MV-4-11 (cell line): ENCODE measurements at places on chromosomes 3 and 15.

GRCh38 chr3:136075218-136075808, 109.8 kb downstream of the PPP2R3A start:
- peak; percentile 65 for DNase-seq

DNA sequence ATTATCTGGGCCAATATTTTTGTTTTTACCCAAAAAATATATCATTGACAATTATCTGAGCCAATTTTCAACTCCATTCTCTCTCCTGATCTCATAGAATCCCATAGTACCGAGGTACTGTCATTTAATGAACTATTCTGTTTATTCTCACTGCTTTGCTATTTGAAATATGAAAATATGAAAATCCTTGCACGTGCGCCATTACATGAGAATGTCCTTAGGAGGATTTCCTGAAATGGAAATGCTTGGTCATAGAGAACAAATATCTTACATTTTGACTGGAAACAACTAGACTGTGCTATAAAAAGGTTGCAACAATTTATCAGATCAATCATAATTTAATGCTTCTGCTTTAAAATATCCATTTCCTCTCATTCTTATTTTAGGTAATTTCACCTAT, 18.3 kb downstream of the FRMD4B start:
- no peak for DNase-seq

GRCh38 chr3:3372210-3372777, 192.8 kb upstream of the CRBN start:
- no peak for DNase-seq

GRCh38 chr15:66630801-66631351, 65.1 kb upstream of the LCTL start:
- no peak for DNase-seq

DNA sequence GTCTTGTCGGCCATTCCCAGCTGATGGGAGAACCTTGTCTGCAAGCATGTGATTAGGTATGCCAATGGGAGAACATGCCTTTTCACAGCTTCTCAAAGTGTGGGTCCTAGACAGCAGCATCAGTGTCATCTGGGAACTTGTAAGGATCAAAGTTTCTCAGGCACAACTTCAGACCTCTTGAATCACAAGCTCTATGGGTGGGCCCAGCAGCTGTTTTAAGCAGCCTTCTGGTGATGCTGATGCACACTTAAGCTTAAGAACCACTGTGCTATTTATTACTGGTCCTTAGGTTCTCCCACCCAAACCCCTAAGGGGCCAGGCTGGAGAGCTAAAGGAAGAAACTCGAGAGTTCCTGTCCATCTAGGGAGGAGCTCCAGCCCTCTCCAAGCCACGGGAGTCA, 453.9 kb upstream of the PROK2 start:
- DNase-seq, result no peak

GRCh38 chr3:58638591-58638990, 28.0 kb downstream of the FAM3D start:
- no peak for DNase-seq

GRCh38 chr3:118530350-118530922, 504.2 kb downstream of the IGSF11 start:
- DNase-seq, result no peak

- no peak for DNase-seq
These were observed 37.2 kb upstream of the TMEM115 start for GRCh38 chr3:50396502-50396901.

DNA sequence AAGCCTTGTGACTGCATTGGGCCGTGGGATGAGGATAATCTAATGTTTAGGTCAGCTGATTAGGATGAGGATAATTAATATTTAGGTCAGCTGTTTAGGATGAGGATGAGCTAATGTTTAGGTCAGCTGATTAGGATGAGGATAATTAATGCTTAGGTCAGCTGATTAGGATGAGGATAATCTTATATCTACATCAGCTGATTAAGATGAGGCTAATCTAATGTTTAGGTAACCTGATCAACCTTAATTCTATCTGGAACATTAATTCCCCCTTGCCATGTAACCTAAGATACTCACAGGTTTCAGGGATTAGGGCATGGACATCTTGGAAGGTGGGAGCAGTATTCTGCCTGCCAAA, 362.8 kb downstream of the ULK4 start:
- DNase-seq, result no peak

- no peak for DNase-seq
These were observed 35.7 kb upstream of the NECTIN3 start for GRCh38 chr3:111035902-111036301.

GRCh38 chr15:99726333-99726732, 6.9 kb downstream of the LYSMD4 start:
- DNase-seq, result no peak

- peak; percentile 73 for DNase-seq
These were observed 131.0 kb upstream of the TPRG1 start for GRCh38 chr3:189040656-189041335.

- no peak for DNase-seq
These were observed 618.7 kb downstream of the SI start for GRCh38 chr3:164459521-164460151.

GRCh38 chr3:156594219-156594683, 39.3 kb upstream of the SSR3 start:
- no peak for DNase-seq

- DNase-seq, result peak; percentile 73
These were observed 3.4 kb downstream of the PIGB start for GRCh38 chr15:55322467-55322866.

- no peak for DNase-seq
These were observed 10.1 kb downstream of the SEMA3F start for GRCh38 chr3:50164984-50165909.

- DNase-seq, result no peak
These were observed 364.6 kb upstream of the EPHA6 start for GRCh38 chr3:96449803-96450202.

DNA sequence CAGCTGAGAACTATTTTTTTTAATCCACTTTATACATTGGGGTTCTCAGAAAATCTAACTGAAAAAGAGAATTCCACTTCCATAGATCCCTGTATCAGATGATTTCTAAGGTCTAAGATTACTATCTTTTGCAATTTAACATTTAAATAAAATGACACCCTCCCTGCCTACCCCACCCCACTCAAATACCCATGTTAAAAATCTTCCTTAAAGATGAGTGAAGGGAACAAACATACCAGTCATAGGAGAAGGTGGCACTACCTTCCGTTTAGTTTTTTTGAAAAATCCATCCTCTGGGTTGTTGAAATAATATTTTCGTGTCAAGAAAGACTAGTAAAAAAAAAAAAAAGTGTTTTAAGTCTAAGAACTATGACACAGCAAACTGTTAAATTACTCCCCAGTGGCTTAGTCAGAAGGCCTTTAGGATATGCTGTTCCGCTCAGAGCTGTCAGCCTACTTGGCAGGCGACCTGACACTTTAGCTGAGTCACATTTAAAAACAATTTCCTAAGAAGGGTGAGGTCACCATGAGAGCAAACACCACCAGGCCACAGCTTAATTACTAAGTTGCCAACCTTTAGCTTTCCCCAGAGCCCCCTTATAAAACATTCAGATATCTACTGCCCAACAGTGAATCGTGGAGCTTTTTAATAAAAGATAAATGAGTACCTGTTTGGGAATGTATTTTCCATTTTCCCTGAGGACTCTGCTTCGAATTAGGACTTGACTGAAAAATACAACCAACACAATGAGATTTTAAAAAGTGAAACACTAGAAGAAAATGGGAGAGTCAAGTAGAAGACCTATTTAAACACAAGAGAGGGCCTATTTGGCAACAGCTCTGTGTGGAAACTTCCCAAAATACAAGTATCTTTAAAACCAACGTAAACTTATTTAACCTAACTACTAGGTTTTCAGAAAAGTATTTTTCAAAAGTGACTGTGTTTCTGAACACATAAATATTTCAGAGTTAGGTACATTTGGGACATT, 9.6 kb downstream of the EMC3 start:
- DNase-seq, result peak; percentile 97

DNA sequence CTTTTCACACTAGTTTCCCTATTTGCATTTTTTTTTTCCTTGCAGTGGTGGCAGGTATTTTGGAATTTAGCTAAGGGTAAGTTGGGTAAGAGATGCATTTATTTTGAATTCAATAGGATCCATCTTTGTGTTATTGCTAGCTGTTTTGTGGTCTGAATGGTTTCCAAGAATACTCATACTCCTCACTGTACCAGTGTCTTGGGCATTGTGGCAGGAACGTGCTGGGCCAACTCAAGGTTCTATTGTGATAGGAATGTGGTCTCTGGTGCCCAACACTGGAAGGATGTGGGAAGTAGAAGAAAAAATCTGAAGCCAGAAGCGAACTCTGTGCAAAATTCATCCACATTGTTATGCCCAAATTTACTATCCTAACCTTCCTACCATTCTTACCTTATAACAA, 135.6 kb downstream of the RBMS3 start:
- DNase-seq, result no peak

DNA sequence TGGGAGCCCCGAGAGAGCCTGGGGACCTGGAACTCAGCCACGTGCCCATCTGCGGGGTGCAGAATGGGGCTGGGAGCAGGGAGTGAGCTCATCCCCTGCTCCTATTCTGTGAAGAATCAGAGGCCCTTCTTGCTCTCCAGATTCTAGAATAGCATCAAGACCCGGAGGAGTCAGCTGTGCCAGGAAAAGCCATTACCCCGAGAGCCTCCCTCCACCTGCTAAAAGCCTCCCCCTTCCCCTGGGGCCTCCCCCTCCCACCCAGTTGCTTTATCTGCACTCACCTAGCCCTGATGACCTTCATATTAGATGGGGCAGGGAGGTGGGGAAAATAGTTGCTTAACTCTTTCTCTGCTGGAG, 23.1 kb downstream of the CCDC33 start:
- DNase-seq, result no peak

- DNase-seq, result no peak
These were observed 61.4 kb downstream of the SMAD6 start for GRCh38 chr15:66763186-66764071.

- DNase-seq, result no peak
These were observed 108.5 kb upstream of the EPHA6 start for GRCh38 chr3:96705895-96706294.

DNA sequence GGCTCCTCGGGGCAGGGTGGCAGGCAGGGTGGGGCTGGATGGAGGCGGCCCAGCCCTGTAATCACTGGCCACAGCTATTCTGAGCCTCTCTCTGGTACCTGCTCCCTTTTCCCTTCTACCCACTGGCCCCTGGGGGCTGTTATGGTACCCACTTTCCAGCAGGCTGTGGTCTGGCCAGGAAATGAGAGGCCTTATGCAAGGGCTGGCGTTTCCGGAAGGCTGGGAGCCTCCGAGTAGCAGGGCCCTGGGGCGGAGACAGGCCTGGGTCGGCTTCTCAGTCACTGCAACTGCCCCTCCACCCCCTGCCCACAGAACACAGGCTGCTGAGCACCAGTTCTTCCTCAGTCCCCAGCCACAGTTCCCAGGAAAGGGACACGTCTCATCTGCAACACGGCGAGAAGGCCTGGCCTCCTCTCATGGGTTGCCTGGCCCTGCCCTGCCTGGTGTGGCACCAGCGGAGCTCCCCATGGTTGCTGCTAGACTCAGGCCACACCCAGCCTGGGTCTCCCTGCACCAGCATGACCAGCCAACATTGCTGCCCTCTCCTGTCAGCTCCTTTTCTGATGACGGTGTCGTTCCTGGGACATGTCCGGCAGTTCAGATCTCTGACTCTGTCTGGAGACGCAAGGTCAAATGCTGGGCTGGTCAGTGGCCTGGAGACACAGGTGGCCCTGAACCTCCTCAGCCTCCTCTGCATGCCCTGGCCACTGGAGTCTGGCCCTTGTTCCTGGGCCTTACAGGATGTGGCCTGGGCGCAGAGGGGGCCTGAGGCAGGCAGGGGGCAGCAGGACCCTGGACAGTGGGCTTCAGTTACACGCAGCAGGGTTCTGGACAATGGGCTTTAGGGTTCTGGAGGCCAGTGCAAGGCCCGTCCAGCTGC, 6.5 kb downstream of the CHST13 start:
- peak; percentile 98 for DNase-seq

DNA sequence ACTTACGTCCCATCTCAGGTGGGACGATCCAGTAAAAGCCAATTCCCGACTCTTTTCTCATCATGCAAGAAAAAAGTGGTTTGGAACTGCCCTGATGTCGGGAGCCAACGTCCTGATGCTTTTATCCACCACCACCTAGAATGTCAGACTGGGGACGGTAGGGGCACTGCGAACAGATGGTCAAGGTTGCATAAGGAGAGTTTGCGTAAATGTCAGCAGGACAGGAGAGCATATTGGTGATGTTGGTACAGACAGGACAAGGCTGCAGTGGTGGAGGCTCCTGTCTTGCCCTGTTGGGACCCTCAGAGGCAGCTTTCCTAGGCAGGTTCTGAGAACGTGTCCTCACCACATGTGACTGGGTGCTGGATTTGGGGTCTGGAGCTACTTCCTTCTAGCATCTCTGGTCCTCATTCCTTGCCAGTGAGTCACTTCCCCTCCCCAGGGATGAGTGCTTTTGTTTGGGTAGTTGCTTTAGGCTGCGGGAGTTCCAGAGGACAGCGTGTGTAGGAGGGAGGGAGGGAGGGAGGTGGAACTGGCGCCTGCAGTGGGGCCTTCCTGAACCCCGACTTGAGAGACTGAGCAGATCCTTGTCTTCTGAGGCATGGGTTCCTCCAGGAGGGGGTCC, 21.0 kb downstream of the THSD4 start:
- DNase-seq, result peak; percentile 55

DNA sequence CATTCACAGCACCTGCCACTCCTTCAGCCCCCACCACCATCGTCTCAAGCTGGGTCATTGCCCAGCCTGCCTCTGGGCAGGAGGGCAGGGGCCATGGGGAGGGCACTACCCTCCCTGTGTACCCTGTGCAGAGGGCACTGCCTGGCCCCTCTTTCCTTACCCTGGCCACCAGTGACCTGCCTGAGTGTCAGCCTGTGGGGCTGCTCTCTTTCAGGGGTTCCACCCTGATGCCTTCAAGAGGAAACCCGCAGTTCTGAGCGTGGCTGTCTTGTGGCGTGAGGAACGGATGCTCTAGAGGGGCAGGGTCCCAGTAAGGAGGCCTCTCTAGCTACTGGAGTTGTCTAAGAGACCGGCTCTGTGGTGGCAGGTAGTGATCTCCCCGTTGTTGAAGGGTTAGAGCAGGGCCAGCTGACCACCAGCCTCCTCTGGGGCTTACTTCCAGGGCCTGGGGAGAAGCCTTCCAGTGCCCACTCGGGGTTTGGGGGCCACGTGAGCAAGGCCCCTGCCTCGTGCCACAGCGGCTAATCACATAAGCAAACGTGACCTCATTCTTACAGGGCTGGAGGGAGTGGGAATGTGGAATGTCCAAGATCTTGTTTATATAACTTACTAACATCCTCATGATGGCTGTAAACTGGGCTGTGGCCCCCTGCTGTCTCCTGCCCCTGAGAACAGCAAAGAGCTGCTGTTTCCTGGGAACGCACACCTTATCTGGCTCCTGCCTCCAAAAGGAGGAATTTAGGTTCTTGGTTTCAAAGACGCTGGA, 31.4 kb upstream of the SEC13 start:
- no peak for DNase-seq

GRCh38 chr3:112814266-112814665, 32.4 kb downstream of the CD200R1L start:
- peak; percentile 86 for DNase-seq

DNA sequence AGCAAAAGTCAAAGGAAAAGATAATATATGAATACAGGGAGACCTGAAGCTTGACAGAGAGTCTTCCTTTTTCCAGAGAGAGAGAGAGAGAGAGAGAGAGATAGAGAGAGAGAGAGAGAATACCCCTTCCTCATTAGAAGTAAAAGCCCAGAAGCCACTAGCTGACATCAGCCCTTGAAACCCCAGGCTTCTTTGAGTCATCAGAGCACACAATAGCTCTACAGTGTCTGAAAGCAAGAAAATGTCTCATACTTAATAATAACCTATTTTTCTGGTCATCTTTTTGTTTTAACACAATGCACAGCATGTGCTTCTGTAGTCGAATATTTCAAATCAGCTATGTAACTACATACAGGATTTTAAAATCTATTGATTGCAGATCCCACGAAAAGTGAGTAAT, 109.2 kb upstream of the NANOGP8 start:
- no peak for DNase-seq
